ENCODE measurements at places on chromosomes 12 and 14.

DNA sequence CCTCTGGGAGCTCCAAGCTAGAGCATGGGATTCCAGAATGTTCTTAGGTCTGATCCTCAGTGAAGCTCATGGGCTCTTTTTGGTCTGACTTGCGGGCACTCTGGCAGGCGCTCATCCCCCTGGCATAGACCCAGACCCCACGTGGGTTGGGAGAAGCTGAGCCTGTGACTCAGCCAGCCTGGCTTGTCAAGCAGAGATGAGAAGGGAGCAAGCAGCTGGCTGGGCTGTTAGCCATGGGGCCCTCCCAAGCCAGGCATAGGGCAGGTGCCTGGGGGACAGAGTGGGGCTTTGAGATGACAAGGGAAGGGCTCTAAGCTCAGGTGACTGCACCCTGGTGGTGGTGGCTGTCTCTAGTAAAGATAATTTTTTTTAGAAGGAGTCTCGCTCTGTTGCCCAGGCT, 80.3 kb upstream of the NOS1 start:
- DNase-seq, result no peak

DNA sequence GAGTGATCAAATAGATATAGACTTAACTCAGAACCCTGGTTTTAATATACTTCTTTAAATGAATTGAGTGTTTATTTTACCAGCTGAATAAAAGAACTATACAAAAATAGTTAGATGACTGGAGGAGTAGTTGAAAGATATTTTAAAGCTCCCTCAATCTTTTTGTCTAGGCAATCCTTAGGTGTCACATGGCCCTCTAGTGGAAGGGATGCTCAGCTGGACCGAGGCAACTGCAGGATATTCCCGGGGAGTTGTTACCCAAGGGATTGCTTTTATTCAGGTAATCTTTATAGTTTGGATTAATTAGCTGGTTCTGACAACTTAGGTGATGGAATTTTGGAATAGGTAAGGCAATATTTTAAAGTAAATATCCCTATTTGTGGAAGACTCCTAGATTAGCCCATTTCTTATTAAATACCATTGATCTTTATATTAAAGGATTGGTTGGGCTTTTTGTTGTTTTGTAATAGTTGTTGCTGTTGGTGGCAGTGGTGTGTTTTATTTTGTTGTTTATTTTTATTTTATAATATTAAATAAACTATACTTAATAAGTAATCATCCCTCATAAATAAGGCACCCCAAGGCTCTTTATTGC, 57.1 kb downstream of the ZDHHC17 start:
- no peak for DNase-seq

DNA sequence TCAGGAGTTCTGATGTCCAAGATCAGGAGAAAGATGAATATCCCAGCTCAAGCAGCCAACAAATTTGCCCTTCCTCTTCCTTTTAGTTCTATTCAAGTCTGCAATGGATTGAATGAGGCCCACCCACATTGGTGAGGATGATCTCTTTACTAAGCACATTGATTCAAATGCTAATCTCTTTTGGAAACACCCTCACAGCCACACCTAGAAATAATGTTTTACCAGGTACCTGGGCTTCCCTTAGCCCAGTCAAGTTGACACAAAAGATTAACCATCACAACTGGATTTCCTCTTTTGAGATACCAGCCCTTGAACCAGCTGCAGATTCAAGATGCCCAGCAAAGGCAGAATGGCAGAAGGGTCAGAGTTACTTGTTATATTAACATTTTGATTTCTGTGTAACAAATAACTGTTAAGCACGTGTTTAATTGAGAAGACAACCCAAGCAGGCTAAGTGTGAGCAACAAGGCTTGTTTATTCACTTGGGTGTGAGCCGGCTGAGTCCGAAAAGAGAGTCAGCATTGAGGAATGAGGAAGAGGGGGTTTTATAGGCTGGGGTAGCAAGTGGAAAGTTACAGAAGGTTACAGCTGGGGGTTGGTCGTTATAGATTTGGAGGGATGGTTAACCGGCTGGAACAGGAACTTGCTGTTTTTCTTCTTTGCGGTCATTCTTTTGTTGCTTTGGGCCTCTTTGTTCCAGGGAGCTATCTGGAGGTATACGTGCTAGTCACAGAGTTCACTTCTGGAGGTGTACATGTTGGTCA, 180.3 kb downstream of the EMP1 start:
- no peak for DNase-seq

- DNase-seq, result no peak
These were observed 71.2 kb downstream of the IRF2BPL start for GRCh38 chr14:76957224-76957891.

DNA sequence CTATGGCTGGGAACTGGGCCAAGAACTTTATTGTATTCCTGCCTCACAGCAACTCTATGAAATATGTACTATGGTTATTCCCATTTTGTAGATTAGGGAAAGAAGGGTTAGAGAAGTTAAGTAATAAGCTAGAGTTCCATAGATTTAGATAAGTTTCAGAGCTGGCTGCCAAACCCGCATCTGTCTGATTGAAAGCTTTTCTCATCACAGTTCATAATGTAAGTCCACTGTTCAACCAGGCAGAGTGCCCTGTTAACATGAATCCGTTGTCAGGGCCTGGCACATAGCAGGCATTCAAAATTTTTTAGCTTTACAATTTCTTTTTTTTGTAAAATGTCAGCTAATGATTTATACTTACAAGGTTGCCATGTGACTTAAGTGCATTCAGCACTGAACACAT, 467.3 kb downstream of the NRXN3 start:
- DNase-seq, result no peak

DNA sequence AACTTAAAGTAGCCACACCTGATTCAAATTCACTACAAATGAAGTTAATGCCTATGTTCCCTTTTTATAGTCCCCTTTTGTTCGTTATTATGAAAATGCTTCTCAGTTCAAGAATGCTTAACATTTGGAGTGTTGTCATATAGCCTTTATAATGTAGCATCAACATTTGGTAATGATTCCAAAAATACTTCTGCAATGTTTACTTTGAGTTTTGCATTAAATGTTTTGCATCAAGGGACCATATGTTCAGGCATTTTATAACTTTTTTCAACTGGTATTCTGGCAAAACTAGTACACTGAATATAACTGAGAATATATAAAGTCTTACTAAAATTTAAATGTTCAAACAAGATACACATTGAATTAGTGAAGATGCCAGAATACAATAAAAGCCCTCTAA, 209.6 kb upstream of the SLC16A7 start:
- no peak for DNase-seq

DNA sequence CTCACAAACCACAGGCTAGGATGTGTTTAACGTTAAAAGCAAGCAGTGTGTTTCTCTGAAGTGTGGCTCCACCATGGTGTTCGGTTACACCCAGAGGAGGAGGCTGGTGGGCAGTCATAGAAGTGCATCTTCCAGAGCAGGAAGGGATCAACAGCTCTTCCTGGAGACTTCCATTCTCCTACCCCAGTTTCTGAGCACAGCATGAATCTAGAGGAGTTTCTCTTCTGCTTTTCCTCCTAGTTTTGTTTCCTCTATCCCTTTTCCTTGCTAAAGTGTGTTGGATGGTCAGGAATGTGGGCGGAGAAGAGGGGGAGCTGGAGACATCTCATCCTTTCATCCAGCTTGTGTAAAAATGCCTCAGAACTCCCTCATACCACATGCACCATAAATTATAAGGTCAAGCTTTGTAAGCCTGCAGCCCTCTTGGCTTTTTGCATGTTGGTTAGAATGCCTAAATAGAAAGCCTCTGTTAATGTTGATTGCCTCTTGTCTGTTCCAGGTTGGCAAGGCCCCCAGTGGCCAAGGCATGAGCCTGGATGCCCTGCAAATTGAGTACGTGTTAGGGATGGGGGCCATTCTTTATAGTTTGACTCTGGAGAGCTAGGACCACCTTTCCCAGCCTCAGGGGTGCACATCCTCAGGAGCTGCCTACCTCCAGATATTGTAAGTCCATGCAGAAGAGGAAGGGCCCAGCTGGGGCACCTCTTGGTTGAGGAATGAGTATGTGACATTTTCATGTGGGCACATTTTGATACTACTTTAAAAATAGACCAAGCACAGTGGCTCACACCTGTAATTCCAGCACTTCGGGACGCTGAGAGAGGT, 4.0 kb upstream of the CKAP4 start:
- DNase-seq, result no peak

- DNase-seq, result no peak
These were observed 530 bp upstream of the NYNRIN start for GRCh38 chr14:24398293-24398652.

DNA sequence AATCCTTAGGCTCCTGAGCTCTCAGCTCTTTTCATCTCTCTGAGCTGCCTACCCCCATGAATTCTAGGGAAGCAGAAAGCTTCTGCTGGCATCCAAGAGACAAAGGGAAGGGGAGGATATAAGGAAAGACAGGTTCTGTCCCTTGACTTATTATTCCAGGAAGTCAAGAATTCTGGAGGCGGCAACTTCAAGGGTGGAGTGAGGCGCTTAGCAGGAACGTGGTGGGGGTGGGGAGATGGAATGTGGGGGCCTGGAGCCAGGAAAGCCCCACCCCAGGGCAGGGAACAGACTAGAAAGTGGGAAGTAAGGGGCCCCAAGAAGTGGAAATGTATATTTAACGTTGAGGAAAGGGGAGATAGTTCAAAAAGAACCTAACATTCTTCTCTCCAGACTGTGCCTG, 1.4 kb downstream of the CALCOCO1 start:
- DNase-seq, result no peak

GRCh38 chr12:115273456-115273855, 589.5 kb upstream of the TBX3 start:
- DNase-seq, result no peak

GRCh38 chr12:49060237-49061156, at the start of gene KMT2D:
Gene KMT2D (minus strand): TSS chr12:49060794. CDS start chr12:49055324, 5,470 bp downstream.
- DNase-seq, result peak; percentile 48

- peak; percentile 2 for DNase-seq
These were observed 4.8 kb downstream of the GUCY2C start for GRCh38 chr12:14691560-14691959.

DNA sequence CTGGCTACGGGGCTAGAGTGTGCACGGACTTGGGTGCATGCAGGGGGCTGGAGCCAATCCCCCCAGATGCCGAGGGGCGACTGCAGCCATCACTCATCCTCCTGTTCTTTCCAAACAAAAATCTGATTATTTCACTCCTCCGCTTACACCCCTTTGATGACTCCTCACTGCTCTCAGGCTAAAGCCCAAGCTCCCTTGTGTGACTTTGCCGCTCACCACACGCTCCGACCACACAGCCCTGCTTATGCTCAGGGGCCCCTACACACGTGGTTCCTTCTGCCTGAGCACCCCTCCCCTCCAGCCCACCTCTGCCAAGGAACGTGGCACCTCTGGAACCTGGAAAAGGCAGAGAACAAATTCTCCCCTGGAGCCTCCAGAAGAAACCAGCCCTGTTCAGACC, 13.7 kb downstream of the CHFR start:
- DNase-seq, result no peak

DNA sequence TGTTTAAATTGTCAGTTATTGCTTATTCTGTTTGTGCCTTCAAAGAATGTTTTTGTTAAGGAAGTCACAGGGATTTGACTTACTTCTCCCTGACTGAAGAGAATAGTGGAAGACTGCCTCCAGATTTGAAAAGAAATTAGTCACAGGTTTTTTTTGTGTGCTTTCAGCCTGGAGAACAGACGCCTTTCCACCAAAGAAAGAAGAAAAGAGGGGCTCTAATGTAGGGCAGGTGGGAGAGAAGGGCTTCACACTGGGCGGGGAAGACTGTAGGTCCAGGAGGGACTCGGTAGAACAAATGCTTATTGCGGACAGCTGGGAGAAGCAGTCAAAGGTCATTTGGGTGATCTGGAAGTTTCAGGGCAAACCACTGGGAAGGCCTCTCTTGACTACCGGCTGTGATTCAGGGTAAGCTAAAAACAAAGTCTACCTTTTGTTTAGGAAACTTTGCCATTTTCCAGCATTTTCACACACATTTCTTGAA, 76.8 kb downstream of the SAMD4A start:
- DNase-seq, result no peak

GRCh38 chr12:115466076-115466475, 782.1 kb upstream of the TBX3 start:
- no peak for DNase-seq

DNA sequence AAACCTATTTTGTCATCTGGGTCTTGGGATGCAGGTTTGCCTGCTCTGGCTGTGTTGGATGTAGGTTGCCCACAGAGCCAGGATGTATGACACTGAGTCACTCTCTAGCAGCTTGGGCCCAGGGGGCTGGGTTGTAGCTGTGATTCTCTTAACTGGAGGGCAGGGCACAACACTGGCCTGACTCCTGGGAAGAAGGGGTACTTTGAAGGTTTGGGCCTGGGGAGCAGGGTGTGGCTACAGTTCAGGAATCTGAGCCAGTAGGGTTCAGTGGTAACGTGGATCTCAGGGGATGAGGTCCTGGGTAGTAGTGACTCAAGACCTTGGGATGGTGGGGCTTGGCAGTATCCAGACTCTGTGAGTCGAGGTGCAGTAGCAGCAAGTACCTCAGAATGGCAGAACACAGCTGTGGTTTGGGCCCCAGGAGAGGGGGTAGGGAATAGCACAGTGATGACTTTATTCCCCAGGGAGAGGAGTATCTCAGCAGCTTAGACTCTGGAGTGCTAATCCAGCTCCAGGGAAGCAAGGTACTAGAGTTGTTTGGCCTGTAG, 25.7 kb downstream of the TBC1D15 start:
- DNase-seq, result no peak

DNA sequence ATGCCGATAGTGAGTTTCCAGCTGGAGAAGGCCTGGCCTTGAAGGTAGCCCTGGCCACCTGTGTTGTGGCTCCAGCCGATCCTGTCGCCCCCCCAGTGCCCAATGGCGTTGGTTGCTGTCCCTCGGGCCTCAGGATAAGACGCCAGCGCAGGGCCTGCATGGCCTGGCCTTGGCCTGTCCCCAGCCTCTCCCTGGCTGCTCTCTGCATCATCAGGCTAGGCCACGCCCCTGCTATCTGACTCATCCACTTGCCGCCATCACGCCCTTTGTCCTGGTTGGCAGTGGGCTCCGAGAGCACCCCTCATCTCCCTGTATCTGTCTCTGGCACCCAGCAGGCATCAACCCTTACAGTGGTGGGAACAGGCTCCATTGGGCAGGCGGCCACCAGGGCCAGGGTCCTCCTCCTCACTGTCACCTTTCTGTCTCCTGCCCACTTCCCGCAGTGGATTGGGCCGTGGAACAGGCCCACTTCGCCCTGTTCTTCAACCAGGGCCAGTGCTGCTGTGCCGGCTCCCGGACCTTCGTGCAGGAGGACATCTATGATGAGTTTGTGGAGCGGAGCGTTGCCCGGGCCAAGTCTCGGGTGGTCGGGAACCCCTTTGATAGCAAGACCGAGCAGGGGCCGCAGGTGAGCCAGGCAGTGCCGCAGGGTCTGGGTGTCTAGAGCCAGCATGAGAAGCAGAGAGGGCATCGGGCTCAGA, 25.6 kb downstream of the ALDH2 start:
- no peak for DNase-seq

- DNase-seq, result no peak
These were observed 187.1 kb downstream of the ALG10 start for GRCh38 chr12:34209259-34209835.

DNA sequence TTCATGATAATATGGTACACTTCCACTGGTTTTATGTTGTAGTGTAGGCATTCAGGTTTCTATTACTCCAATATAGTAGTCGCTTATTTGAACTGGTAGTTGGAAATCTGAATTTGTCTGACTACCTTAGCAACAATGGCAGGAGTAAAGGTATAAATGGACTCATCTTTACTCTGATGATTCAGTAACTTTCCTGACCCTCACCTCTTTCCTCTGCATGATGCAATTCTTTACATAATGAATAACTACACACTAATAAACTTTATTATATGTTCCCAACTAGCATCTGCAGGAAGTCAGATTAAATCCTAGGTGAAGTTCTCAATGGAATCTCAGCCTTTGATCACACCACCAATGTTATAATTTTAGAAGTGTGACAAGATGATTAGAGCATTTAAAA, 70.5 kb upstream of the ATP2B1 start:
- DNase-seq, result no peak

Measured in esophagus squamous epithelium (tissue), 5 donors.